Large intestine (tissue), 12 donors: ENCODE measurements at places on chromosomes 13 and 19.

- no peaks in the 10 kb centered on the region for H3K36me3 ChIP-seq
- no peaks in the 10 kb centered on the region for H3K27me3 ChIP-seq
- no peaks in the 10 kb centered on the region for H3K4me1 ChIP-seq
Measured at GRCh38 chr13:35498231-35498630, 21.7 kb upstream of the MAB21L1 start.

GRCh38 chr13:94305033-94305432 is 174.4 kb downstream of the DCT start:
- no peak for DNase-seq
- no peaks in the 10 kb centered on the region for H3K27me3 ChIP-seq
- H3K36me3 ChIP-seq, result no peaks in the 10 kb centered on the region
- H3K4me3 ChIP-seq, result no peak overlapping the region
- H3K4me1 ChIP-seq, result peaks cover 4% of the 10 kb centered on the region

GRCh38 chr13:42762917-42763316 is 18.5 kb upstream of the FAM216B start:
- no peak for DNase-seq
- no peaks in the 10 kb centered on the region for H3K36me3 ChIP-seq
- no peak overlapping the region for H3K27ac ChIP-seq
- no peaks in the 10 kb centered on the region for H3K4me1 ChIP-seq
- no peaks in the 10 kb centered on the region for H3K27me3 ChIP-seq

DNA sequence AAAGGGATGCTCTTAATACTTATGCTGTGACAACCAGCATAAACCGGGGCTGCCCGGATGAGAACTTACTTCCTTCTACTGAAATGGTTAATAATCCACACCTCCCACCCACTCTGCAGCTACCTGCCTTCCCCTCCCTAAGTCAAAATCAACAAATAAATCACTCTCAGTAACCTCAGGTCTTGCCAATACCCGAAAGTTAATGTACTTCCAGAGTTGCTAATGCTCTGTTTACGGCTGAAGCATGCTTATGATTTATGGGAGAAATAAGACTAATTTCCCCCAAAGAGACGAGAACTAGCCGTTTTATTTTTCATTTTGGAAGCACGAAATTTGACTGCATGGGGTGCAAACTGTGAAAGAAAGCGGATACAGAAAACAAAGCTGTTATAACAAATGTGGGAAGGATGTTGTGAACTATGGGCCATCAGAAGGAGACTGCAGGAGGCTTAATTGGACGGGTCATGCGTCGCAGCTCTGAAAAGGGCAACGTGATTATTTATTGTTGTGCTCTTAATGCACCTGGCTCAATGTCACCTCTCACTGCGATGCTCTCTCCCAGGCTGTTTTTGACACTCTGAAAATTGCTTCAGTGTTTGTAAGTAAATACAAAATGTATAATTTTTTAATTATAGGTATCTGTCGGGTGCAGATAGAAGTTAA is 114.0 kb upstream of the SLC7A1 start:
- H3K4me3 ChIP-seq, result no peak overlapping the region
- DNase-seq, result no peak
- H3K4me1 ChIP-seq, result no peaks in the 10 kb centered on the region
- H3K27ac ChIP-seq, result no peak overlapping the region
- peaks cover 14% of the 10 kb centered on the region for H3K27me3 ChIP-seq
